ENCODE measurements at places on chromosomes 2 and 18.
A peak's percentile ranks its signal among the peaks of the same experiment; 100 is the strongest.

DNA sequence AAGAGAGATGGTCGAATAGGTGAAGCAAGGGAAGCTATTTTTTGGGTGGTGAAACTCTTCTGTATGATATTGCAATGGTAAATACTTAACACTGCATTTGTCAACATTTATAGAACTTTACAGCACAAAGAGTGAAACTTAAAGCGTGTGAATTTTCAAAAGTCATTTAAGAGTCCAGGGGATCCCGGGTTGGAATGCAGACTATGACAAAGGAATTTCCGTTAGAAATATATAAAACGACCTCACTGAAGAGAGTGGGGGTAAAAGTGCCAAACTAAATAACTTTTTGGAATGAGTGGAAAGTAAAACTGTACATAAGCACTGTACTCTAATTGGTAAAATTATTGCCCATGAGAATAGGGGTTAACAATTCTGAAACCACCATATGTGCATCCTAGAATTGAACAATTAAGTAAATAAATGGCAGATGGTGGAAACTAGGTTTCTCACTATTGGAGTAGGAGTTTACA lies 191.0 kb upstream of the FN1 start:
- DNase-seq, result no peak

- DNase-seq, result no peak
Measured at GRCh38 chr2:165793161-165793778, 777 bp downstream of the GALNT3 start.

DNA sequence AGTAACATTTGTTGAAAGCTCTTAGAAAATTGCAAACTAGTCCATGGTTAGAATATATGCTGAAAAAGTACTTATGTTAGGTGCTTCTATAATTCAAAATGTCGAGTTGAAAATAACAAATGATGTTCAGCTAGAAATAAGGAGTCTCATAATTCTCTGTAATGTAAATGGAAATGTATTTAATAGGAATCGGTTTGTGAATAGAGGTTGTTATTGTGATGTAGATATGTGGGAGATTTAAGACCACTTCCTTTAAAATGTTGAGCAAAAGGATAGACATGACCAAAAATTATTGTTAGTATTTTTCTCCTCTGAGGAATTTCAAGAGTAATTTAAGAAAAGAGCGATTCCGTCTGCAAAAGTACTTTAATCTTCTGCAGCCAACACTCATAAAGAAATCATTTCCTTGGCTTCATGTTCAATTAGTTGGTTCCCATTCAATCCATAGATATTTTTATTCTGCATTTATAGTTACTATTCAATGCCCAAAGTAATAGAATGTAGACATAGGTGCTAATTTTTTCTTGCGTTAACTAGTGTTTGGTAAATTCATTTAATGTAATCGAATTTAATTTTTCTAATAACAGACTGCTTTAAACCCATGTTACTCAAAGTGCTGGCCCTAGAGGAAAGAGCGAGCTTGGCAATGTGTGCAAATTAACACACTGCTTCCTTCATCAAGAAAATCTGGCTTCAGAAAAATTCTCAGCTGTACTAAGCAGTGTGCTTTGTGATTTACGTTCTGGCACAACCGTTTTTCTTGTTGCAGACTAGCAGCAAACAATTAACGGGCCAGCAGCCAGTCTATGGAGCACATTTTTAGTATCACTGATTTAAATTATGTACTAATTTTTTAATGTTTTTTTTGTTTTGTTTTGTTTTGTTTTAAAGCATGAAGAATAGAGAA lies 32.2 kb downstream of the FN1 start:
- DNase-seq, result no peak

GRCh38 chr2:178827111-178827510 lies 19.9 kb upstream of the TTN start:
- no peak for DNase-seq

GRCh38 chr2:147789287-147789686 lies 55.5 kb upstream of the ACVR2A start:
- DNase-seq, result no peak

GRCh38 chr18:22559414-22560274 lies 141.9 kb upstream of the CTAGE1 start:
- no peak for DNase-seq

- no peak for DNase-seq
Measured at GRCh38 chr18:49725809-49726674, 87.3 kb downstream of the ACAA2 start.

DNA sequence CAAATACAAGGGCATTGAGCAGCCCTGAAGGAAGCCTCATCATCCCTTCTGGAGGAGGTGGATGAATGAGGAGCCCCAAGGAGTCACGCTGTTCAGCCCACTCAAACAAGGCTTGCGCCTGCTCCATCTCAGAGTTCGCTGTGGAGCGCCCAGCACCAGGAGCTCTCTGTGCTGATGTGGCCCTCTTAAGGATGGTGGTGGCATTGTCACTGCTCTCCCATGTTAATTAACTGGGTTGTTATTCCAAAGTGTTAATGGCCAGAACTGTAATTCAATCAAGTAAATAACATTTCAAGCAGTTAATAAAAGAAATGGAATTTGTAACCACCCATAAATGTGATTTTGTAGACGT lies 726.0 kb upstream of the RAB6C start:
- DNase-seq, result peak; percentile 51

DNA sequence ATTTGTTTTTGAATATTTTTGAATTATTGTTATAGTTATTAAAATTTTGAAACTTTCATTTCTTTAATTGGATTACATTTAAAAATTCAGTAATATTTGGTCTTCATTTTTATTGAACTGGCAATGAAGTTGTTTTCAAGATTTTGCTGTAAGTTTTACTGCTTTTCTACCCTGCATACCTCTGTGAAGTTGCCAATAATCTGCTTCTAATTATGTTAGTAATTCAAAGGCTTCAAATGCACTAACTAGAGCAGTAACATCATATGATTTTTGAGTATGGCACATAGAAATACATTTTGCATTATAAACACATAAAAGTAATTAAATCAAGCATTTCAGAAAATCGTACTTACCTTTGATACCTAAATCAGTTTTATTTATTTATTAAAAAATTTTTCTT lies 40.3 kb upstream of the FAM171B start:
- no peak for DNase-seq

GRCh38 chr2:54594048-54594447 lies 129.4 kb upstream of the EML6 start:
- DNase-seq, result no peak

DNA sequence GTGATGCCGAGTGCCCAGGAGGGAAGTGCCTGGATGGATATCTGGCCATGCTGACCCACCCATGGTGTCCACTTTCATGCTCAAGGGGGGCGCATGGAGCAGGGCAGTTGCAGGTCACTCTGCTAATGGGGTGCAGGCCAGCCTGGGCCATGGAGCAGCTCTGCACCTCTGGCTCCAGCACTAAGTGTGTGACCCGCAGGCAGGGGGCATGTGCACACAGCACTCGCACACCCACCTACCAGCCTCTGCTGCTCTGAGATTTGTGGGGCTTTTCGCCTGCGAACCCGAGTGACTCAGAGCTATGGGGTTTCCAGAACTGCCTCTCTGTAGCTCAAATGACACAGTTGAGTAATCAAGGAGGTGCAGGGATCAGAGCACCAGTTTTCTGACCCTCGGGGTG lies 66.2 kb downstream of the CYP26B1 start:
- no peak for DNase-seq

GRCh38 chr2:41706286-41706685 lies 341.5 kb upstream of the PKDCC start:
- DNase-seq, result no peak

DNA sequence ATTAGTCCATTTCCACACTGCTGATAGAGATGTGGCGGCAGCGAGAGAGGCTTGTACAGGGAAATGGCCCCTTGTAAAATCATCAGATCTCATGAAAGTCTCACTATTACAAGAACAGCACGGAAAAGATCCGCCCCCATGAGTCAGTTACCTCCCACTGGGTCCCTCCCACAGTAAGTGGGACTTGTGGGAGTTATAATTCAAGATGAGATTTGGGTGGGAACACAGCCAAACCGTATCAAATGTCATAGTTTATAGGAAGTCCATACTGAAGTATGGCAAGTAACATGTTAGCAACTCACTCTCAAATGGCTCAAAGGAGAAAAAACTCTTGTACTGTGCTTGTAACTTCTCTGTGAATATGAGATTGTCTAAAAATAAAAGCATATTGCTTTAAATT lies 56.1 kb downstream of the FARP2 start:
- DNase-seq, result no peak

GRCh38 chr2:138866797-138867196 lies 86.6 kb upstream of the NXPH2 start:
- no peak for DNase-seq

All from NCI-H510A treated with DMSO at 0.1 percent for 48 hours (cell line).